ENCODE measurements at places on chromosomes 1 and 21. TPM values are rescaled to one million over a fixed set of nuclear protein-coding genes. Genes with fewer than 3 reads are reported as not detected.

Gene DNAJC6
- total RNA-seq: 0.72 TPM

Gene FCRL3
- not detected for total RNA-seq

Gene TAF13
- total RNA-seq: 287 TPM

Gene SHE
- 0.49 TPM for total RNA-seq

Gene RHBDL2
- total RNA-seq: not detected

Gene FBLIM1
- 41.0 TPM for total RNA-seq

Gene SLAMF6
- total RNA-seq: not detected

Gene C1orf74
- 2.4 TPM for total RNA-seq

Gene SPRR3
- not detected for total RNA-seq

Gene PERM1
- 0.57 TPM for total RNA-seq

Gene MAN1C1
- total RNA-seq: 32.0 TPM

Gene CFAP126
- total RNA-seq: not detected

Gene ZNF683
- not detected for total RNA-seq

Gene ESPN
- not detected for total RNA-seq

Gene FAM72C
- total RNA-seq: not detected

Gene SLC6A17
- 0.16 TPM for total RNA-seq

Gene B4GALT2
- 99.1 TPM for total RNA-seq

Gene CFHR1
- total RNA-seq: 1.1 TPM

Gene LY9
- total RNA-seq: 0.25 TPM

Gene NUP133
- total RNA-seq: 25.2 TPM

Gene GBP4
- 3.7 TPM for total RNA-seq

Gene SLC35F3
- total RNA-seq: not detected

Gene ADAMTSL4
- total RNA-seq: 13.0 TPM

Gene LCE1B
- not detected for total RNA-seq

Gene KCNT2
- 8.0 TPM for total RNA-seq

Gene PROX1
- not detected for total RNA-seq

Gene GRHL3
- total RNA-seq: not detected
